ENCODE measurements at places on chromosomes 5 and 9. TPM values are rescaled to one million over a fixed set of nuclear protein-coding genes. Genes with fewer than 3 reads are reported as not detected.

DNA sequence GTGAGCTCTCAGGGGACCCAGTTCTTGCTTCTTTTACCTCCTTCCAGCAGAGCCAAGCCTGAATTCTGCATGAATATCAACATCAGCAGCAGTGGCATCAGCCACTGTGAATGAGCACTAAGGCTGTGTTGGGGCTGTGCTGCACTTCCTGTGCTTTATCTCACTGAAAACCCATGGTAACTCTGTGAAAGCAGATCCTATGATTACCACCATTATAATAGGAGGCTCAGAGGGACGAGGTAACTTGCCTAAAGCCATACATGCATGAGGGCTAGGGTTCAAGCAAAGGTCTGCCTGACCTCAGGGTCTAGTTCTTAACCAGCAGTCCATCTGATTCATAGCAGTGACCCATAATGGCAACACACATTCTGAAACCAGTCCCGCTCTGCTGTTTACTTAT is 60.5 kb upstream of the RAPGEF1 start:
- DNase-seq = no peak

DNA sequence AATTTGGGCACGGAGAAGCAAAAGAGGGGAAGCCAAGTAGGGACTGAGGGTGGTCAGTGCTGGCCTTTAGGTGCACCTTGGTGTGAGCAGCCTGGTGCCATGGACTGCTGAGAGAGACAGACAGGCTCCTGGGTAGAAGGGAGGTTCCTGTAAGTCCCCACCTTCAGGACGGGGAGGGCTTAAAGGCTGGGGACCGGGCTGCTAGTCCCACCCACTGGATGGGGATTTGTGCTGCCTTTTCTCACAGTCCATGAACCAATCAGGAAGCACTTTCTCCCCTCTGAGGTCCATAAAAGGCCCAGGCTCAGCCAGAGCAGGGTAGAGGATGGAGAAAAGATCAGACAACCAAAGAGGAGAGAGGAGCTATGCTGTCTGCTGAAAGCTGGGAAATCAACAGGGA is 15.2 kb downstream of the CDC25C start:
- no peak for DNase-seq

GRCh38 chr5:121913418-121913817 is 48.4 kb upstream of the SRFBP1 start:
- no peak for DNase-seq

- DNase-seq = no peak
Observed at GRCh38 chr5:138901716-138902115, 26.6 kb upstream of the LRRTM2 start.

Gene FOXD4
- 0.08 TPM for polyA plus RNA-seq

All from ovary (tissue), 10 donors.